8988T (cell line): ENCODE measurements at places on chromosomes 4 and X.

- peak; percentile 31 for DNase-seq
These were observed 9.6 kb downstream of the CC2D2A start for GRCh38 chr4:15479089-15479912.

DNA sequence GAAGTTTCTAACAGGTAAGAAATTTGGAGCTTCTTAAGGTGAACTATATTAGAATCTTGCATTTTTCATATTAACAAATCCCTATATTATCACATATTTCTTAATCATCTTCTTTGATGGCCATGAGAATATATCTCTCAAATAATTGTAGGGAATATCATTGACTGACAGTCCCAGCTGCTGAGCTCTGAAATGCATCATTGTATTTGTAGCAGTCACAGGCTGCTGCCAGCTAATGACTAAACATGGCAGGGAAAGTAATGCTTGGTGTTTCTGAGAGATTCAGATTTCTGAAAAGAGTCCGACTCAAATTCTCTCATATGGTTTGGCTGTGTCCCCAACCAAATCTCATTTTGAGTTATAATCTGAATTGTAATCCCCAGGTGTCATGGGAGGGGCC lies 171.9 kb downstream of the TRAM1L1 start:
- no peak for DNase-seq

DNA sequence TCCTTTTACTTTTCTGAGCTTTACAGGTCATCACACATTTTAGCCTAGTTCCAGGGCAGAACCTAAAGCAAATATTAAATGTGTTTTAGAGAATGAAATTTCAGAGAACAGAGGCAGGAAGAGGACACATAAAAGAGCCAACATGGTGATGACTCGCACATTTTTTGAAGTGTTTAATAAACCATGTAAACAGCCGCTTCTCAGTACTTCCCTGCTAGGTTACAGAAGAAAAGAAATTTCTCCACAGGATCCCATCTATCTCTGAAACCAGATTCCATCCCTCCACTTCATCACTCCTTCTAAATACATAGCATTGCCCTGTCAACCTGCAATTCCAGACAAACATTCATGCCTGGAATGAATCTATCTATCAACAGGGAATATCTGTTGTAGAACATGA lies 949.5 kb upstream of the PCDH7 start:
- DNase-seq: no peak

DNA sequence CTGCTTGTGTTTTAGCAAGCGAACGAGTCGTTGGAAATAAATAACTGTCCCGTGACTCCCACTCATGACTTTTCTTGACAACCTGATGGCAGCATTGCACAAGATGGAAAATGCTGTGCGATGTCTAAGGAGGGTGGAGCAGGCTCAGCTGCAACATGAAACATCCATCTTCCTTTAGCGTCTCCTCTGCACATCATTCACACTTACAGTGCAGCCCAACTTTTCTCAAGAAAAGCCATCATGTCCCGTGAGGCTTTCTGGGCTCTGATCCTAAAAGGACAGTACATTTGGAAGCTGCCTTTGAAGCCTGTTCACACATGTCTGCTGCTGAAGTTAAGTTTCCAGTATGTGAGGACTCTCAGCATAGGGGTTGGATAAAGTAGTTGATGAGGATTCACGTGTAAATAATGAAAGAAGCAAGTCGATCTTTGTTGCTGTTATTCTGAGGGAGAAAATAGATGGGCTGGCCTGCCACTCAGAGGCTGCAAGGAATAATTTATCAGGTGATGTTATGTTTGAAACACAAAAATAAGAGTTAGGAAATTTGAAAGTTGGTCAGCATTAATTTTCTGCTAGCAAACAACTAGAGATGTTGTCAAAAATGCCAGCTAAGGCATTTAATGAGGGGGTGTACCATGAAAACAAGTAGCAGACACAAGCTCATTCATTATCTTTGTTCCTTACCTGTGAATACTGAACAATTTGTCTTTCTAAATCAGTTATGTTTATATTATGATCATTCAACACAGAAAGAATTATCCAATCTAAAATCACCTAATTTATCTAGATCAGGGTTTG lies 328.7 kb upstream of the ZFP42 start:
- no peak for DNase-seq

DNA sequence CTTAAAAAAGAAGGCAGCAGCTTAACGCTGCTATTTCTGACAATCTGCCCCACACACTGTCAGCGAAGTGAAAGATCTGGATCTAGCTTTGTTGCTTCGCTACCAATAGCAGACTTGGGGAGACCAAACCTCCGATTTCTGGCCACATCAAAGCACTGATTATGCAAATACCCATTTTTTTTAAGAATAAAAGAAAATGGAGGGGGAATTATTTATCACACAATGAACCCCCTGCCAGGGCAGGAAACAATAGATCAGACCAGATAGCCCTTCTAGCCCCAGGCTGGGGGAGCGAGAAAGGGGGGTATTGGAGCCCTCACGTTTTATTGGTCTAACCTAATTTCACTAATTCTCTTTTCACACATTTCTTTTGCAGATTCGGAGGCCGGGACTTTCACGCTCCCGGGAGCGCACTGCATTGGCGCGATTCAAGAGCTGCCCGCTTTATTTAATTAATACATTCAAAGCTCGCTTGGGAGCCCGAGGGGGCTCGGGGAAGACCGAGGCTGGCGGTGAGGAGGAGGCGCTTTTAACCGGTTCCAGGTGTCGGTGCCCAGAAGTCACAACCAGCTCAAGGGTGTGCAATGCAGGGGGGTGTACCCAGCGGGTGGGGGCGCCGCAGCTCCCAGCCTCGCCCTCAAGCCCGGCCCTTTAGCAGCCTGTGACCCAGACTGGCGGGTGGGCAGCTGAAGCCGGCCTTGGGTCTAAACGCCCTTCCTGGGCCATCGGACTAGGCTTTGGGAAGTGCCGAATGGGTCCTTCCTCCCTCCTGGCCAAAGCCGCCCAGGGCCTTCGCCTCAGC lies 5.5 kb downstream of the NEUROG2 start:
- DNase-seq: no peak

- DNase-seq: no peak
These were observed 68.9 kb downstream of the TENT5D start for GRCh38 chrX:80489166-80489565.

DNA sequence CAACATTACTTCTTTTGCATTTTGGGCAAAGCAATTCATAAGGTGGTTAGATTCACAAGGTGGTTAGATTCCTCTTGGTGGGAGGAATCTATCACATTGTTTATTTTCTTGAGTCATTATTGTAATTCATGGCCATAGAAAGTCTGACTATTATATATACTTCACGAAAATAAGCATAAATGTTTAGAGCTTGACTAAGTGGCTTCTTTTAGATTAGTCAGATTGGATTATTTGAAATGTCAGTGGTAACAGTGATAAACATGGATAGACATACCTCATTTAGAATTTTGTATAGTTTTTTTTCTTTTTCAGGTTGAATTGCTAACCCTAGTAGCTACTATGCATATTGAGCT lies 24.9 kb upstream of the DYNLT3 start:
- no peak for DNase-seq

GRCh38 chrX:49878128-49878833 lies 1.0 kb upstream of the USP27X start:
- DNase-seq: no peak

DNA sequence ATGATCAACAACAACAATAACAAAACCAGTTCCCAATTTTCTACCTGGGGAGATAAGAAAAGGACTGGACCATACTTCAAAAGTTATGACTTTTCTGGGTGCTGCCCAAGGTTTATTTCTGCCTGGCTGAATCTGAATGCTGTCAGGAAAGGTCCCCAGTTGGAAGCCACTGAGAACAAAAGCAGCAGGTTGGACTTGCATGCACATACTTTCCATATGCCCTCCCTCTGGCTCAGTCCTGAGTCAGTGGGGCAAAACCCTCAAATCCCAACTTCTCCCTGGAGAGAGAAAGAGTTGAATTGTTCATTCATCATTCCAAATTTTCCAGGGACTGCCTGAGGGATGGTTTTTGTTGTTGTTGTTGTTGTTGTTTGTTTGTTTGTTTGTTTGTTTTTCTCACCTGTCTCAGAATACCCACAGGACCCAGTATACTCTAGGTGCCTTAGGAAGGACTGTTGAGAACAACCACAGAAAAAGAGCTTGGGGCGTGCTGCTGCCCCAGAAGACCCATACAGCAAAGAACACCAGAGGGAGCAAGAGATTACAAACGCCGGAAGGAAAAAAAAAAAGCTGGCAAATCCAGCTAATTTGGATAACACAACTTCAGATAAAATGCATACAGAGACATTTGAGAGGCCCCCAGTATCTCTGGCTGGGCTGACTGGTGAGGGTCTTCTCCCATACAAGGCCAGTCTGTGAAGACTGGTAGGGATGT lies 138.9 kb upstream of the INPP4B start:
- no peak for DNase-seq

DNA sequence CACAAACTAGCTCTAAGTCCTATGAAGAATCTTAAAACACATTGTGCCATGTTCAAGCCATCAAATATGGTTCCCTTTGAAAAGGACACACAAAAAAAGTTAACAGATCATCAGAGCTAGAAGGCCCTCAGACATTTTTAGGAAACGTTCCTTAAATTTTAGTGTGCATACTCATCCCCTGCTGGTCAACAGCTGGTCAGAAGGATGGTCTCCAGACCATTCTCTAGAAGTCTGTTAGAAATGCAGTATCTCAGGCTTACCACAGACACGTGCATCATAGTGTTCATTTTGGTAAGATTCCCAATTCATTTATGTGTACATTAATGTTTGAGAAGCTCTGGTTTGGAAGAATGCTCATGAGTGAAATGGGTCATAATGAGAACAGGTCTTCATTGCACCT lies 523.1 kb downstream of the INPP4B start:
- DNase-seq: no peak

DNA sequence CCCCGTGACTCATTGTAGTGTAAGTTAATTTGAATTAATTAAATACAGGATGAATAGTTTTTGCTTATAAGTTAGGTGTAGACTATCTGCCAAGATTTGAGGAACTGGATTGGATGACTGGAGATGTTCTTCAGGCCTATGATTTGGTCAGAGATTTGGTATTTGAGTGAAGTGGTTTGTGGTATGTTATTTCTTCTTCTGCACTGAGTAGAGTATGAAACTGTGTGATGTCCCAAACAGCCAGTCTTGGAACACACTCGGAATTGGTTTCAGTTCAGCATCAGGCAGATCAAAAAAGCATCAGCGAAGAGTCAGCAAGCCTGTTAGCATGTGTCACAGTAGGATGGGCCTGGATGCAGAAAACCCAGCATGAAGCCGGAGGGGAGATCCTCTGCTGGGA lies 294.1 kb downstream of the ARHGAP10 start:
- no peak for DNase-seq

DNA sequence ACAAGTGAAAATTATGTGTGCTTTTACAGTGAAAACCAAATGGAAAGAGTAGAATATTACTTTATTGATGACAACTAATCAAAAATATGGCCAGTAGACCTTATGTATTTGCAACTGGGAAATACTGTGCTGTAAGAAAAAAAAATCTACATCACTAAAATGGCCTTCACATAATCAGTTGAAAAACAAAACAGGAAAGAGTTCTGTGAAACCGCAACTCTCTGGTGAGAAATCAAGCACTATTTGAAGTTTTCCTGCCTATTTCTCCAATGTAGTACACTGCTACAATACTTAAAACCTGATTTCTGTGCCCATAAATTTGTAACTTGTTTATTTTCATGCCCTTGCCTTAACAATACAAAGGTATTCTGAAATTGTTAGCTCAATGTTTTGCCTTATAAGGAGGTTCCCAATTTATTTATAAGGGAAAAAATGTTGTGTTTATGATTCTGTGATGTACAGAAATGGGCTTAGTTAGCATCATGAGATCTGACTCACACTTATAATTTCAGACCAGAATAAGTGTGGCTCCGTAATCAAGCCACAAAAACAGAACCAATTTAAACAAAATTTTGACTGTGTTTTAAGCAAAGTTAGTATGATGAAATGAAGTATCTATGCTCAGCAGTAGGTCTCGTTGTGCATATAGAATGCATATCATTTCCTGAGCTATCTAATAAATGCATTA lies 147.1 kb downstream of the FAT4 start:
- DNase-seq: no peak

- DNase-seq: no peak
These were observed 75.8 kb downstream of the JAKMIP1 start for GRCh38 chr4:6124386-6125102.

DNA sequence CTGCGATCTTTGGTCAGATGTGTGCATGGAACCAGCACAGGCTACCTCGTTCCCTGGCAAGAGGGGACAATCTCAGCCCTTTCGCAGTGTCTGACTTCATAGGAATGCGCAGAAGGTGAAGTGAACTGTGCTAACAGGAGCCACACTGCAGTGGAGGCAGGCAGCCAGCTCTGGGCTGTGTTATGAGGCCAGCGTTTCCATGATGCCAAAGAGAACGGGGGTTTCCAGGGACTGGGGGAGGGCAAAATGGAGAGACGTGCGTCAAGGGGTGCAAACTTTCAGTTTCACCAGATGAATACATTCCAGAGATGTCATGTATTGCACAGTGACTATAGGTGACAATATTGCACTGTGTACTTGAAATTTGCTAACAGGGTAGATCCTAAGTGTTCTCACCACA lies 30.4 kb downstream of the CLDN34 start:
- no peak for DNase-seq

DNA sequence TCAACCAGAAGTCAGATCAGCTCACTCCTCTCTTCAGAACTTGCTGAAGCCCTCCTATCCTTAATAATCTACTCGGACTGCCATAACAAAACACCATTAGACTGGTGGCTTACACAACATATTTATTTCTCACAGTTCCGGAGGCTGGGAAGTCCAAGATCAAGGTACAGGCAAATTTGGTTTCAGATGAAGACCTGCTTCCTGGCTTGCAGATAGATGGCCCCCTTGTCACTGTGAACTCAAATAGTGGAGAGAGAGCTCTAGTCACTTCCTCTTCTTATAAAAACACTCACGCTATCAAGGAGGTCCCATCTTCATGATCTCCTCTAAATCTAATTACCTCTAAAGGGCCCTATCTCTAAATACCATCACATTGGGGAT lies 125.1 kb downstream of the CAMK2D start:
- no peak for DNase-seq

GRCh38 chr4:96455045-96455720 lies 615.3 kb downstream of the PDHA2 start:
- DNase-seq: no peak
